ENCODE measurements at places on chromosomes 5 and 9. TPM values are rescaled to one million over a fixed set of nuclear protein-coding genes. Genes with fewer than 3 reads are reported as not detected.

DNA sequence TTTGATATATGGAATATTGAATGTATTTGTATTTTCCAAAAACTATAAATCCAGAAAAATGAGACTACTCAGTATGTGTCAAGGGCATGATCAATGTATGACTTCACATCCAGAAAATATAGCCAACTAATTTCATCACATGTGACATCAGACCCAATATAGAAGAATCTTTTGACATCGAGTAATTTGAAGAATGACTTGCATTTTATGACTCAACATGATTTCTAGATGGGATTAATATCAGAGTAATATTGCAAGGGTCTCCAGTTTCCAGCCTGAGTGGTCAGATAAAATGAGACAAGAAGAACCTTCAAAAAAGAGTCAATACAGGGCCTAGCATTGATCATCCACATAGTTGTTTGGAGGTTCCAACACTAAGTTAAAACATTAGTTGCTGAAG, 467.5 kb upstream of the PAPPA start:
- no peaks in the 10 kb centered on the region for H3K36me3 ChIP-seq
- no peaks in the 10 kb centered on the region for H3K27me3 ChIP-seq
- no peak overlapping the region for H3K27ac ChIP-seq
- no peak overlapping the region for H3K4me3 ChIP-seq

- peak; percentile 14 for DNase-seq
- no peaks in the 10 kb centered on the region for H3K27me3 ChIP-seq
- no peak overlapping the region for H3K4me3 ChIP-seq
- no peak overlapping the region for H3K27ac ChIP-seq
- H3K36me3 ChIP-seq: no peaks in the 10 kb centered on the region
These were observed 53.1 kb upstream of the CEMIP2 start for GRCh38 chr9:71821405-71821804.

DNA sequence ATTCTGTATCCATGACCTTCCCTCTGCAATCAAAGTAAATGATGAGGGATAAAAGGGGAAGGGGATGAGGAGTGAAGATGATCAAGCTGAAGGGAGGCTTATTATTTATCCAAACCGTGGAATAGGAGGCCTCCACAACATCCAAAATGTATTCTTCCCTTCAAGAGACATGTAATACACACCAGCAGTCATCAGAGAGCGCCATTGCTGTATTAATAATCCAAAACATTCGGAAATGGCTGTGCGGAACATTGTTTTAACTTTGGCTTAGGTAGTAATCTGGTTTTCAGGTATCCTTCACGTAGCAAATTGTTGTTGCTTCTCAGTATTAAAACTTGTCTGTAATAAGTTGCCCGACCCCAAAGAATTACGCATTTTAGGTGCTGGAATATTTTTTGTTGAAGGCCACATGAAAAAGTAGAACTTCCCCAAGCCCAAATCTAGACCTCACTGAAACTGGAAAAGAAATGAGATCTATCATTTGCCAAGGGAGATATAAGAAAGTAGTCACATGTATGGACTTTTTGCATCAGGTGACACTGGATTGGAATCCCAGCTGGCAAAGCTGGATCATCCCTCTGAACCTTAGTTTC, 2.6 kb upstream of the BOD1 start:
- no peaks in the 10 kb centered on the region for H3K4me1 ChIP-seq
- H3K4me3 ChIP-seq: no peak overlapping the region
- H3K36me3 ChIP-seq: no peaks in the 10 kb centered on the region
- peak; percentile 32 for DNase-seq

DNA sequence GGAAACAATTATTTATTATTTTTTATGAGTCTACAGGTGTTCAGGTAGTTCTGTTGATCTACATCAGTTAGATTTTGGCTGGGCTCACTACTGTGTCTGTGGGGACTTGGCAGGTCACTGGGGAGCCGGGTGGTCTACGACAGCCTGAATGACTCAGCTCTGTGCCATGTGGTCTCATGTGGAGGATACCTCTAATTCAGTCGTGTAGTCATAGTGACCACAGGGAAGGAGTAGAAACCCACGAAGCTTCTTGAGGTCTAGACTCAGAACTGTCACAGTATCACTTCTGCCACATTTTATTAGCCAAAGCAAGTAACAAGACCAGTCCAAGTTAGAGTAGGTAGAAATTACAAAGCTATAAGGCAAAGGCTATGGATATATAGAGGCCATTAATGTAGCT, 64.7 kb upstream of the GRAMD2B start:
- peak; percentile 70 for DNase-seq
- H3K27me3 ChIP-seq: no peaks in the 10 kb centered on the region
- H3K27ac ChIP-seq: no peak overlapping the region
- peaks cover 2% of the 10 kb centered on the region for H3K4me1 ChIP-seq
- H3K4me3 ChIP-seq: no peak overlapping the region
- no peaks in the 10 kb centered on the region for H3K36me3 ChIP-seq

The HRH2 gene
- not detected for total RNA-seq

DNA sequence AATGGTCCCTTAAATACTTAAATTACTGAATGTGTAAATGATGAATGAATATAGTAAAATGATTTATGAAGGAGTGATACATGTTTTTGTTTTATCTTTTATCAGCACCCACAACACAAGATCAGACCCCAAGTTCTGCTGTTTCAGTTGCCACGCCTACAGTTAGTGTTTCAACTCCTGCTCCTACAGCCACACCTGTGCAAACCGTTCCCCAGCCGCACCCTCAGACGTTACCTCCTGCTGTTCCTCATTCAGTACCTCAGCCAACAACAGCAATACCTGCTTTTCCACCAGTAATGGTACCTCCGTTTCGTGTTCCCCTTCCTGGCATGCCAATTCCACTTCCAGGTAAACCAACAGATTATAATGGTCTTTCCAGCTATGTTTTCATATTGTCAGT, 16.3 kb downstream of the TCERG1 start:
- H3K4me1 ChIP-seq: no peaks in the 10 kb centered on the region
- no peak for DNase-seq
- H3K4me3 ChIP-seq: no peak overlapping the region
- no peak overlapping the region for H3K27ac ChIP-seq

DNA sequence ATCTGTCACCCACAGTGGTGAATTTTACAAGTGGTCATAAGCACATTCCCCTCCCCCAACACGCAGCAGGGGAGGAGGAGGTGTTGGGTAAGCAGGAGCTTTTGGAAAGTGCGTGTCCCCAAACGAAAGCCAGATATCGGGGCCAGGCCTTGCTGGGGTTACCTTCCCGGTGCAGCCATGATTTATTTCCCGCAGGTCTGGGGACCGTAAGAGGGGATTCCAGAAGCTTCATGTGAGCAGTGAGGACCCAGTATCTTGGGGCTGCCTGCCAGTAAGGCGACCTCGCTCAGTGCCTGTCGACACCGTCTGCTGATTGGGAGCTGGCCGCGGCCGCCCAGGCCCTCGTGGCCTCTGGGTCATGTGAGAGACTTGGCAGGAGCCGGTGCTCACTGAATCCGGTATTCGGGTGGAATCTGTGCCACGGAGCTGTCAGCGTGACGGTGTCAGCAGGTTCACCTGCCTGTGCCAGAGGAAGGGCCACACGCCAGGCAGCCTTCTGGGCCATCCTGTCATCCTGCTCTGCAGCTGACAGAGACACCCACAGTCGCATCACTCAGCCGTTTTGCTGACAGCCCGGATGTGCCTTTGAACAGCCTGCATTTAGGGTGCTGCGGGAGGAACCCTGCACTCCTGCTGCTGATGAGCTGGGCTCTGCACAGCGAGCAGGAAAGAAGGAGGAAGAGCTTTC, 37.3 kb downstream of the SEC61B start:
- H3K27ac ChIP-seq: no peak overlapping the region
- H3K36me3 ChIP-seq: no peaks in the 10 kb centered on the region
- H3K4me3 ChIP-seq: peak overlapping the region; percentile 32
- DNase-seq: peak; percentile 45

The FOXD1 gene
- 0.77 TPM for total RNA-seq

The TRIM7 gene
- total RNA-seq: 2.3 TPM

The TXNDC8 gene
- not detected for total RNA-seq

The PRDM9 gene
- not detected for total RNA-seq

The OBP2B gene
- total RNA-seq: not detected

- H3K27ac ChIP-seq: no peak overlapping the region
- H3K27me3 ChIP-seq: no peaks in the 10 kb centered on the region
- no peak overlapping the region for H3K4me3 ChIP-seq
These were observed 28.5 kb upstream of the CSF1R start for GRCh38 chr5:150114773-150115408.

The DDX31 gene
- 9.5 TPM for total RNA-seq

- DNase-seq: peak; percentile 89
- H3K27me3 ChIP-seq: no peaks in the 10 kb centered on the region
- peaks cover 9% of the 10 kb centered on the region for H3K4me1 ChIP-seq
- no peak overlapping the region for H3K4me3 ChIP-seq
These were observed 350.5 kb upstream of the DAB2 start for GRCh38 chr5:39775086-39775796.

The LOX gene
- 33.4 TPM for total RNA-seq

- no peaks in the 10 kb centered on the region for H3K36me3 ChIP-seq
- no peak overlapping the region for H3K4me3 ChIP-seq
- no peak for DNase-seq
- H3K4me1 ChIP-seq: no peaks in the 10 kb centered on the region
- H3K27ac ChIP-seq: no peak overlapping the region
These were observed 26.1 kb upstream of the CTSL start for GRCh38 chr9:87699835-87700234.

The SLC34A1 gene
- total RNA-seq: not detected

The GRIN3A gene
- not detected for total RNA-seq

DNA sequence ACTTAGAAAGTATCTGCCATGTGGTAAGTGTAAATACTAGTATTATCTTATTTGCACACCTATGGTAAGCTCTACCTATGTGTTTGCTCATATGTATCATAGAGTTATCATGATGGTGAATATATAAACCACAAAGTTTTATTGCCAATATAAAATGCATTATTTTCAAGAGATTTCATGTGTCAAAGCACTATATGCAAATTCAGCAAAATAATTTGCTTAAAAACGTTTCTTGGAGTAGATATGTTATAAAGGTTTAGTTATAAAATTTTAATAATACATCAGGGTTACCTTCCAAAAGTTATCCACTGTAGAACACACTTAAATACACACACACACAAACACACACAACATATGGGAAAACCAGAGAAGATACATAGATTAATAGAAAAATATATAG, 1431.7 kb upstream of the C9orf72 start:
- no peak for DNase-seq
- no peaks in the 10 kb centered on the region for H3K4me1 ChIP-seq
- no peaks in the 10 kb centered on the region for H3K27me3 ChIP-seq
- no peak overlapping the region for H3K27ac ChIP-seq
- H3K4me3 ChIP-seq: no peak overlapping the region

The ZDHHC12 gene
- total RNA-seq: 39.0 TPM

DNA sequence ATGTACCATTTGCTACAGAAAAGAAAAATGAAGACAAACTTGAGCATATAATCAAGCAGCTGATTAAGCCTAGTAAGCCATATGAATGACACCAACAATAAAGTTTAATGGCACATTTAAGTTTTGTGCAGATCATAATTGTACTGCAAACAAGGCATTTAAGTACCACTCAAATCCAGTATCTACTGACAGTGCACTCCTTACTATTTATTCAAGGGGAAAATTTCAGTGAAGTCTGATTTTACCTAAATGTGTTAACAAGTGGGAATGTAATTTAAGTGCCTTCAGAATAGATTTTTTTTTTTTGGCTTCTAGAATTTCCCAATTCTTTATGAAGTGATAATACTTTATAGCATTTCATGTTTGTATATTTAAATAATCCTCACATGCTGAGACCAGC, 341.0 kb upstream of the POU5F2 start:
- no peak overlapping the region for H3K27ac ChIP-seq
- no peaks in the 10 kb centered on the region for H3K4me1 ChIP-seq
- no peak for DNase-seq
- no peaks in the 10 kb centered on the region for H3K27me3 ChIP-seq
- H3K36me3 ChIP-seq: no peaks in the 10 kb centered on the region

GRCh38 chr5:109230369-109230768, 179.4 kb downstream of the PJA2 start:
- no peak overlapping the region for H3K4me3 ChIP-seq
- H3K4me1 ChIP-seq: no peaks in the 10 kb centered on the region
- no peak for DNase-seq
- no peaks in the 10 kb centered on the region for H3K27me3 ChIP-seq

The MRPL50 gene
- total RNA-seq: 12.2 TPM

DNA sequence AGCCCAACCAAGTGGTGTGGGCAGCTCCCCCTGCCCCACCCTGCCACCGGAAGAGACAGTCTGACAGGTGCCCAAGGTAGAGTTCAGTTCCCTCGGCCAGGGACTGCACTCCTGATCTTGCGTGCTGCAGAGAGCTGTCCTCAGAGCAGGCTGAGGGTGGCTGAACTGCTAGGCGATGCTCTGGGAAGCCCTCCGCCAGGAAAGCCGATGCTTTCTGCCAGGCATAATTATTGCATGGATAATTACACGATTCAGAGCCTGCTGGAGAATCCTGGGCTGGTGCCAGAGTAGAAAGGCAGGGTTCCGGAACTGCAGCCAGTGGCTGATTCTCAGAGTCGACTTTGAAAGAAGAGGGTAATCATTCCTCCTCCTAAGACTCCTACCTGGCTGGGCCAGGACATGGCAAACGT, 19.3 kb downstream of the KCNIP1 start:
- no peak for DNase-seq
- H3K4me3 ChIP-seq: no peak overlapping the region
- no peaks in the 10 kb centered on the region for H3K4me1 ChIP-seq
- no peaks in the 10 kb centered on the region for H3K36me3 ChIP-seq
- H3K27me3 ChIP-seq: no peaks in the 10 kb centered on the region

The CTNNAL1 gene
- 68.4 TPM for total RNA-seq

The PKN3 gene
- 1.7 TPM for total RNA-seq

DNA sequence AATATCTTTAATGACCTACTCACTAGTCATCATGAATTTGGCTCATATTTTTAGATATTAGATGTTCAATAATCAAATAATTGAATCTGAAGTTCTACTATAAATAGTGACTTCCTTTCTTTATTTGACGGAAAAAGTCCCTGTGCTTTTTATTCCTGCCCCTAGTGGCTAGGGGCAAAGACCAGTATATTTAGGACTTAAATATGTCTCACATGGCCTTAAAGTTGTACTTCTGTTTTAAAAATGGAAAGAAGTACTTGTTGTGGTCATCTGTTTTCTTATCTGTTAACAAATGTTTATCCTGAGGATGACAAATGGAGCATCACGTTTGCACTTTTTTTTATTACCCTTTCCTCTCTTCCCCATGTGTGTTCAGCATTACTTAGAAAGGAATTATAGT, 89.2 kb upstream of the GRHPR start:
- no peak for DNase-seq
- no peaks in the 10 kb centered on the region for H3K36me3 ChIP-seq
- no peak overlapping the region for H3K27ac ChIP-seq

- H3K27ac ChIP-seq: peak overlapping the region; percentile 83
- no peaks in the 10 kb centered on the region for H3K36me3 ChIP-seq
- DNase-seq: peak; percentile 54
These were observed 434 bp downstream of the GLRX start for GRCh38 chr5:95822043-95822541.

The WASHC1 gene
- total RNA-seq: 14.9 TPM

The MORN5 gene
- total RNA-seq: 0.51 TPM

- no peaks in the 10 kb centered on the region for H3K4me1 ChIP-seq
- H3K4me3 ChIP-seq: no peak overlapping the region
- H3K27ac ChIP-seq: no peak overlapping the region
- DNase-seq: peak; percentile 95
These were observed 93.0 kb downstream of the IRX2 start for GRCh38 chr5:2658447-2658846.
